Activated effector memory CD4-positive, alpha-beta T cell treated with anti-CD3 and anti-CD28 coated beads, Interleukin-2, amount 50 U/mL, for 16 hours (primary cell): ENCODE measurements at places on chromosomes 16 and 17.

DNA sequence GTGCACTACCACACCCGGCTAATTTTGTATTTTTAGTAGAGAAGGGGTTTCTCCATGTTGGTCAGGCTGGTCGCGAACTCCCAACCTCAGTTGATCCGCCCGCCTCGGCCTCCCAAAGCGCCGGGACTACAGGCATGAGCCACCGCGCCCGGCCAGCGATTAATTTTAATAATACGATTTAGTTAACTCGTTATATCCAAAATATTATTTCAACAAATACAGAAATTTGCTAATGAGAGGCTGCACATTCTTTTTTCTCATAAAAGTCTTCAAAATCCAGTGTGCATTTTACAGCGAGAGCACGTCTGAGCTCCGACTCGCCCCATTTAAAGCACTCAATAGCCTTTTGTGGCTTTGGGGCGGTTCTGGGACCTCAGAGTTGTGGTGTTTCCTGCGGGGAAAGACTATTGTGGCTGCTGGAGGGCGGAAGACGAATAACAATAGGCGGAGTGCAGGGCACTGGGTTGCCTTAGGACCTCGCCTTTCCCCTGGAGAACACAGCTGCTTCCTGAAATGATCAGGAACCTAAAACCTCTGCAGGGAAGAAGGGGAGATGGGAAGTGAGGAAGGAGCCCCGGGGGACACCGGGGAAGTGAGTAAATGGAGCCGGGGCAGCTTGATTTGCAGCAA is 2.9 kb upstream of the ZSCAN10 start:
- peak; percentile 76 for DNase-seq

DNA sequence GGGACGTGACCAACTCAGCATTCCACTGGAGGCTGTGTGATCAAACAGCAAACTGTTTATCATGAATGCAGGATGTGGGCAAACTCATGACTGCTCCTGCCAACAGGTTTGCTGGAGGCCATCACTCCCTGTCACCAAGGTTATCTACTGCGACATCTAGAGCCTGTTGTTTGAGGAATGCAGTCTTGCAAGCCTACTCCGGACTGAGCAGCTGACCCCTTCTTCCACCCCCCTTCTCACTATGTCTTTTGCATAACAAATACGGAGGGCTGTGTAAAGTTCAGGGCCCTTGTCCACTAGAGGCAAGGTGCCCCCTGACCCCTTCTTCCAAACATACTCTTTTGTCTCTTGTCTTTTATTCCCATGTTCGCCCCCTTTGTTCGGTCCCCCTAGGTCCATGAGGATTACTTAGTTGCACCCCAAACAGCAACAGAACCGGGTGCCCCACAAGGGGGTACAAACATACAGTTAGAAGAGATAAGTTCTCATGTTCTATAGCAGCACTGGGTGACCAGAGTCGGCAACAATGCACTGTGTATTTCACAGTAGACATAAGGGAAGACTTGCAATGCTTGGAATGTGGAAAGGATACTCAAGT is 28.7 kb downstream of the MEAK7 start:
- DNase-seq: no peak

DNA sequence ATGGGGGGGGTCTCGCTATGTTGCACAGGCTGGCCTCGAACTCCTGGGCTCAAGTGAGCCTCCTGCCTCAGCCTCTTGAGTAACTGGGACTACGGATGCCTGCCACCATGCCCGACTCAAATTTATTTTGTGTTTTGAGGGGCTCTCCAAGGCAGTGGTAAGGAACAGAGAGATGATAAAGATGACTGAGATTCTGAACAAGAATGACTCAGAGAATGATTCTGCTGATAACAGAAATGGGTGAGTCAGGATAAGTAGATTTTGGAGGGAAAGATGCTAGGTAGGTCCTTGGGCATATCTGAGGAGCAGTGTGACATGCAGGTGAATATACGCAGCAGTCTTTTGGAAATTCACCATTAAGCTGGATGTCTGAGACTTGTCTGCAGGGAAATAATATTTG is 2.6 kb downstream of the TMEM220 start:
- no peak for DNase-seq

- no peak for DNase-seq
Observed at GRCh38 chr17:62802561-62803205, 5.4 kb downstream of the MARCHF10 start.

GRCh38 chr17:71446645-71447437 is 674.0 kb upstream of the SOX9 start:
- no peak for DNase-seq

- no peak for DNase-seq
Observed at GRCh38 chr16:46986896-46987295, 13.4 kb upstream of the DNAJA2 start.

- DNase-seq: no peak
Observed at GRCh38 chr16:11370084-11370931, 25.0 kb downstream of the RMI2 start.

DNA sequence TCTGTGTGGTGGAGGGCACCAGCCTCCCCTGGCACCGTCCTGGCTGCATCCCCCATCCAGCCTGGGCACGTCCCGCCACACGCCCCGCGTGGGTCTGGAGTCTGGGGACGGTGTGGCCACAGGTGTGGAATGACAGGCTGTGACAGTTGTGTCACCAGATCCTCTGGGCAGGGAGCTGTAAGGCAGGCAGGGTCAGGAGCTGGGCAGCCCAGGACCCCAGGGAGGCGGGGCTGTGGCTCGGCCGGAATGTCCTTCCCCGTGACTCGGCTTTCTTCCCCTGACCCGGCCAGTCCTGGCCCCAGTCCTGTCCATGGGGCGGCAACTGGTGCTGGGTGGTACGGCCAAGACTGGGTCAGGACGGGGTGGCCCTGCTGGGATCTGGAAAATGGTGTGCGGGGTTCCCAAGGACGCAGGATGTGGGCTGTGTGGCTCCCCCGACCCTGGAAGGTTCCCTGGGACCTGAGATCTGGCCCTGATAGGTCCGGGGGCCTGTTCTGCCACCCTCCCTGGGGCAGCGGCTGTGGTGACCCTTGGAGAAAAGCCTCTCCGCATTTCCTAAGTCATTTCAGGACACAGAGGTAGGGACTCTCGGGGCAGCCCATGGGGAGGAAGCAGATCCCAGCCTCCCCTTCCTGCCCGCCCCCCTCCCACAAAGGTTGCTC is 3.3 kb upstream of the SLC16A3 start:
- DNase-seq: no peak

DNA sequence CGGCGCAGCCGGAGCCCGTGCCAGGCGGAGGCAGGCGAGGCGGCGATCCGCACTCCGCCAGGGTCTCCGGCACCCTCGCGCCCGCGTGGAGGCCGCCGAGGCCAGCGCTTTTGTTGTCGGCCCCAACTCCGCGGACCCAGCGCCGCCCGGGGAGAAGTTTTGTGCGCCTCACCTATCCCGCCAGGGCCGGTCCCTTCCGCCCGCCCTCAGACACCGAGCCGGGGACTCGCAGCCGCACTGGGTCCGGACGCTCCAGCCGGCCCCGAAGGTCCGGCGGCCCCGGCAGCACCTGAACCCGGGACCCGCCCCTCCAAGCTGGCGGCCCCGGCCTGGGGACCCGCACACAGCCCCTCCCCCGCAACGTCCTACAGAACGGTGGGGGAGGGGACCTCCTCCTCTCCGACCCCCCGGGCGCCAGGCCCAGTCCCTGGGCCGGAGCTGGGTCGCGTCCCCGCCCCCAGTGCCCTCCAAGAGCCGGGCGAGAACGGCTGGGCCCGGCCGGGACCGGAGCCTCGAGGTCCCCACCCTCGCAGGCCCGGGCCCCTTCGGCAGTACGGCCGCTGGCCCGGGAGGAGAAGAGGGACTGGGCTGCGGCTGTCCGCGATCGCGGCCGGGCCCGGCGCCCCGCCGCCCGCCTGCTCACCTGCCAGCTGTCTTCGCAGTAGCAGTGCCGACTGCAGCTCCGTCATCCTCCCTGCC is 698 bp downstream of the UBE2G1 start:
- DNase-seq: no peak

- no peak for DNase-seq
Observed at GRCh38 chr16:81755915-81756614, 23.0 kb upstream of the PLCG2 start.

DNA sequence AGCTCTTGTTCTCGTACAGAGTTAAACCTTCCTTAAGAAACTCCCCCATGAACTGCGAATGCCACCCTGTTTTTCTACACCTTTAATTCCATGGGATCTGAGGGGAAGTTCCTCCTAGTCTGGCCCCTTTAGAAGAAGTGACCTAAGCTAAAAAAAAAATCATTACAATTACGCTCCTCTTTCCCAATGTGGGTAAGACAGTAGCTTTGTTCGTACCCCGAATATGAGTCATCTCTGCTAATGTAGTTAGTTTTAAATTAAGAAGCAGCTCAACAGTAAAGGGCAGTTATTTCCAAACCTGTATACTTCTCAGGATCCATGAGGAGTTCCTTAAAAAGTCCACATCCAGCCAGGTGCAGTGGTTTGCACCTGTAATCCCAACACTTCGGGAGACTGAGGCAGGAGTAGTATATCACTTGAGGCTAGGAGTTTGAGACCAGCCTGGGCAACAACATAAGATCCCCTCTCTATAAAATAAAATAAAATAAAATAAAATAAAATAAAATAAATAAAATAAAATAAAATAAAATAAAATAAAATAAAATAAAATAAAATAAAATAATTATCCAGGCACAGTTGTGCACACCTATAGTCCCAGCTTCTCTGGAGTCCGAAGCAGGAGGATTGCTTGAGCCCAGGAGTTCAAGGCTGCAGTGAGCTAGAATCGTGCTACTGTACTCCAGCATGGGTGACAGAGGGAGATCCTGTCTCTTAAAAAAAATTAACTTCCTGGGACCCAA is 26.1 kb downstream of the RCVRN start:
- no peak for DNase-seq

- DNase-seq: no peak
Observed at GRCh38 chr17:16197276-16197675, 18.1 kb downstream of the NCOR1 start.

DNA sequence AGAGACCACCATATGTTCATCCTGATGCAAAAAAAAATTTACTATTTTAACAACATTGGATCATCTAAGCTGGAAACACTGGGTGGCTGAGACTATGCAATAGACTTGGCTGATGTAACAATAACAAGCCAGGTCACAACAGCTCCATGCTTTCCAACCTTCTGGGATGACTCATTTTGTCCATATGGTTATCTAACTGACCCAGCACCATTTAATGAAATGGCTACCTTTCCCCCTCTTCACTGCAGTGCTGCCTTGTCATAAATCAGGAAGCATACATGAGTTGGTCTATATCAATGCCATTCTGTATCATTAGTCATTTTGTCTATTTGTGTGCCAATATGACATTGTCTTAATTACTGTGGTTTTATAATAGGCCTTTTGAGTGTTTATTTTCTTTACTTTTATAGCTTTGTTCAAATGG is 217.6 kb upstream of the KCNJ16 start:
- no peak for DNase-seq

- DNase-seq: no peak
Observed at GRCh38 chr17:51819341-51820219, 338.9 kb downstream of the CA10 start.

- DNase-seq: no peak
Observed at GRCh38 chr17:62687997-62688396, 60.5 kb downstream of the MRC2 start.

DNA sequence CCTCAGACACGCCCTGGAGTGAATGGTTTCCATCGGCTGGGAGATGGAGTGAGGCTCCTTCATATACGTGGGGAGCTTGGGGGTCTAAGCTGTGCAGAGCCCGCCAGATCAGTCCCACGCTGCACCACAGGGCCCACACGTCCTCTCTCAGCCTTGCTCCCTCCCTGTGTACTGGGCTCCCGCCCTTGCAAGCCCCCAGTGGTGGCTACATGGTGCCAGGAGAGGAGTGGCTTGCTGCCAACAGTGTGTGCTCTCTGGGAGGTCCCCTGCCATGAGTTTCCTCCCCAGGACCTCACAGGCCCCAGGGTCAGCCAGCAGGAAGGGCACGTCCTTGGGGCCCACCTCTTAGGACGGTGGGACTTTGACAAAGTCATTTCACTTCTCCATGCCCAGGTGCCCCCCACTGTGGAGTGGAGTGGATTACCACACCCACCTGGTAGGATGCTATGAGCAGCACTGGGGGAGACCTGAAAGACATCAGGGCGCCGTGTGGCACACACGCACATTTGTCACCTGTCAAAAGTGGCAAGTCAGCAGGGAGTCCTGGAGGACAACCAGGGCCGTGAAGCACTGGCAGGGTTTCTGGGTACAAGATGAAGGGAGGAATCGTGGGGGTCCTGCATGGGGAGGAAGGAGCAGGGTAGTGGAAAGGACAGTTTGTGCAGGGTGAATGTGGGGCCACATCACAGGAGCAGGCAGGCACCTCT is 13.7 kb downstream of the SLC5A10 start:
- no peak for DNase-seq

GRCh38 chr17:51028176-51028863 is 92.3 kb downstream of the SPAG9 start:
- DNase-seq: no peak

DNA sequence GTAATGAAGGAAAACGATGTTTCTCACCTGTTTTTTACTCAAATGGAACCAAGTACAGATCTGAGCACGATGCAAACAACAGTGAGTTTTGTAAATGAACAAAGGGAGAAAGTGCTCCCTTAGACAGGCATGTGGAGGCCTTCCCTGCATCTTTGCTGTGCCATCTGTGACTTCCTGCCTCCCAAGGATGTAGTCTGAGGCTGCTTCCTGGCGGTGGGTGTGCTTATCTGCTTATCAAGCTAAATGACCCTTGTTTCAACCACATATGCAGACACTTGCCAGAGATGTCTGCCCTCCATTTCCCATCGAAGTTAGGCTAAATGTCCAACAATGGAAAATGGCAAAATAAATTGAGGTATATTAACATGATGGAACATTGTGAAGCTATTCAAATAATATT is 34.6 kb downstream of the RGS9 start:
- no peak for DNase-seq

DNA sequence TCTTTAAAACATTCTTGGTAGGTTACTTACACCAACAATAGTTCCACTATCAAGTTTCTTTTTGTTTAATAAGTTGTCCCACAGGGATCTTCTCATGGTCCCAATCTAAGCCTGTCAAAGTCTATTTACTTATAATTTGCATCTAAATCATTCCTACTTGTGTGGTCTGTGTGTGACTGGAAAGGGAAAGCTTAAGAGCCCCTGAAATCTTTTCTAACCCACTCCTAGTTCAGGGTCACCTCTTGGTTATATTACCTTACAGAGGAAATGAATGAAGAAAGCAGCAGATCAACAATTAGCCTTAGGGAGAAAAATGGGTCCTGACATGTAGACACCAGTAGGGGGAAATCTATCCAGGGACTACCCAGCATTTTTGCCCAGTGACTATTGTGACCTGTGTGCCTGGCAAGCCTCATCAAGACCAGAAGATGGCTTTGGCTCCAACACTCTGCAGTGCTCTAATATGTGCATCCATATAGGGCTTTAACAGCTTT is 110.4 kb upstream of the HAS3 start:
- DNase-seq: no peak

- DNase-seq: no peak
Observed at GRCh38 chr17:66309793-66310192, 7.4 kb downstream of the PRKCA start.

DNA sequence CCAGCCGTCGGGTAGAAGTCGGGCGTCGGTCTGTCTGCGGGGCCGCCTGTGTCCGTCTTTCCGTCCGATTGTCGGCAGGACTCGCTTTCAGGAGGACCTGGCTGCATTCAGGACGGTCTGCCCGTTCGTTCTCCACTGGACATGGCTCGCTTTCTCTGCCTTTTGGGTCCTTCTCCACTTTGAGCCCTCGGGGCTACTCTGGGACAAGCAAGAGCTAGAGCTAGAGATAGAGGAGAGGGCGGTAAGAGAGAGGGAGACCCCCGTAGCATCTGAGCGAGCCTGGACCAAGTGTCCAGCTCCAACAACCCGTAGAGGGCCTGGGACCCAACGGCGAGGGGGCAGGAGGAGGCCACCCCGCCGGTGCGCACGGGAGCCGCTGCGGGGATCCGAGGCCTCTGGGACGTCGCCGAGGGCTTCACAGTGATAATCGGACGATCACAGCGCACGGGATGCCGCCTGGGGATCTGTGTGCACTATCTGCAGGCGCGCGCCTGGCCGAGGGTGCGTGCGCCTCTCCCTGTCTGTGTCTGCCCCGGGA is 4.5 kb downstream of the TBX4 start:
- no peak for DNase-seq
